Stromal cell of bone marrow (primary cell): ENCODE measurements at places on chromosomes 12 and 14.
A peak's percentile ranks its signal among the peaks of the same experiment; 100 is the strongest.

DNA sequence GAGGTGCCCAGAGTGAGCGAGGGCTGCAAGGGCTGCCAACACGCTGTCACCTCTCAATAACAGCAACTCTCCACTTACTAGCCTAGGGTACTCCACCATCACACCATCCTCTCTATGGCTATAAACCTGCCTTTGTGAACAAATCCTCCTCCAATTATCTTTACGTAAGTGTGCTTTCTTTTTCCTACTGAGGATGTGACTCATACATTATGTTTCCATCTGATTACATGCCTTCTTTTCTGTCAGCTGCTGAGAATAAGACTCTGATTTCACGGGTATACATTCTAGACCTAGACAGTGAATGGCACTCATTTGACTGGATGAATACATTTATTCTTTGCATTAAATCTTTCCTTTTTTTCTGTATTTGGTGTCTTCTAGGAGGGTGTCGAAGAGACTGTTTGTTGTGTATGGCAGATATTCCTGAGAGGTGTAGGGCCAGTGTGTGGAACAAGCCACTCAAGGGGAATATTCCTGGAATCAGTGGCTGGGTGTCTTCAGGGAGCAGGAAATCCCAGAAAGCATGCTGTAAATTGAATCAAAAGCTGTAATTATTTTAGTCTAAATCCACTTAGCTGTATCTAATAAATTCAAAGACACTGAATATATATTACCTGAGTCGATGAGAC, 327.3 kb upstream of the TMTC1 start:
- peak; percentile 22 for DNase-seq

DNA sequence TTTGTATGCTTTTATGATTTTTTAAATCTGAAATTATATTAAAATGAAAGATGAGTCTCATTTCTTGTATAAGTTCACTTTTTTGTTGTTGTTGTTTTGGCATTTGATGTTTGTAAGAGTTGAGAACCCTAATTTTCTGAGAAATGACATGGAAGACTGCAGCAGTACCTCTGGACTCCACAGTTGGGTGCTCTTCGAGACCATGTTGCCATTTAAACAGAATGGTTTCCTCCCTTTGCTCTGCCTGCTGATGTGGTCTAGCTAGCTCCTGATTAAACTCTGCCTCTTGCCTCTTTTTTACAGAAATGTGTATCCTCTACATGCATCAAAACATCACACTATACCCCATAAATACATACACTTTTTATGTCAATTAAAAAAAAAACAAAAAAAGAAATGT, 5.8 kb upstream of the LTA4H start:
- DNase-seq: no peak

DNA sequence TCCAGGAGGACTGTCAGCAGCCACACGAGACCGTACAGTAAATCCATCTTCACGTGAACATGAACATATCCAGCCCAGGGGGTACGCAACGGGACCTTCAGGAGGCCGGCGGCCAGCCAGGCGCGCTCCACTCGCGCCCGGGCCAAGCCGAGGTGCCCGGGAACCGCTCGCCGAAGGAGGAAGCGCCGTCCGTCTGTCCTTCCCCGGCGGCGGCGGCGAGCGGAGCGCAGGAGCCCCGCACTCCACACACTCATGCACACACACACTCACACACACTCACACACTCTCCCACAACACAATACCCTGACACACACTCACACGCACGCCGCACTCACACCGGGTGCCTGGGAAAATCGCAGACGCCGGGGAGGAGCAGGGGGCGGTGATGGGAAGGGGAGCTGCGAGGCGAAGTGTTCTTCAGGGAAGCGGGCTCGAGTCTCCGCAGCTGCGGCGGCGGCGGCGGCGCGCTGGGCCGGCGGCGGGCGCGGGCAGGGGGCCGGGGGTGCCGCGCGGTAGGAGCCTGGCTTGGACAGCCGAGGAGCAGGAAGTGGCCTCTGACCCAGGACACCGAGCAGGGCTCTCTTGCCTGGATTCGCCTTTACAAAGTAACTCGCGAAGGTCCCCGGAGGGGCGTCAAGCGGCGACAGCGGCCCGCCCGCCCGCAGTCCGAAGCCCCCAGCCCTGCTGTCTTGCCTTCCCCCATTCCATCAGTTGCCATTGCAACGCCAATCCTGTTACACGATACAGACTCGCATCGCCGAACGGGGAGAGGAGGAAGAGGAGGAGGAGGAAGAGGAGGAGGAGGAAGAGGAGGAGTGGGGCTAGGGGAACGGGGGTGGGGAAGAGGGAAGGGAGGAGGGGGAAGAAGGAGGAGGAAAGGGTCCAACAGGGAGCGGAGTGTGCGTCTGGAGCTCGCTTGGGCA, 601 bp downstream of the MDGA2 start:
- DNase-seq: no peak

DNA sequence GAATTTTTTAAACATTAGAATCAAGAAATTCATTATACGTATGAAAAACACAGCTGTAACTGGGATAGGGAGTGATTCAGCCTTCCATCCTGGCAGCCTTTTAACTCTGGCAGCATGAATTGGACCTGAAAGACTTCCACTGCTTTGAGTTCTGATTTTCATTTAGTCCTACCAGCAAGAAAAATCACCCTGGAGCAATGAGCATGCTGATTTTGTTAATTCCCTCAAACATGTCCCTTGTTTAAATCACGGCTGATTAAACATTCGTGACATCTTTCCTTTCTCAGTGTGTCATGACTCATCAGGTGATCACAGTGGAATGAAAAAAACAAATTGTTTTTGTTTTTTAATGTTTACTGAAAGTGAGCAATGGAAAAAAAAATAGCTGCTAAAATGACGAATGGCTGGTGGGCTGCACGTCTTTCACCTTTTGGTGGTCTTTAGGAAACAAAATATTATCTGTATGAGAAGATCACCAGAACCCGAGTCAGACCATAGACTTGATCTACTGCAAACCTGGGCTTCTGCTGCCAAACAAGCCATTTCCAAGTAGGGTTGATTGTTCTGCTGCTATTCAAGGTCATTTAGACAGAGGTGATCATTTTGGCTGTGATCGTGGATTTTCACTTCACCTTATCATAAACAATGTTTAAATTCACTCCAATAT, 67.0 kb upstream of the CAND1 start:
- no peak for DNase-seq
